ENCODE measurements at places on chromosomes 5 and 9.

DNA sequence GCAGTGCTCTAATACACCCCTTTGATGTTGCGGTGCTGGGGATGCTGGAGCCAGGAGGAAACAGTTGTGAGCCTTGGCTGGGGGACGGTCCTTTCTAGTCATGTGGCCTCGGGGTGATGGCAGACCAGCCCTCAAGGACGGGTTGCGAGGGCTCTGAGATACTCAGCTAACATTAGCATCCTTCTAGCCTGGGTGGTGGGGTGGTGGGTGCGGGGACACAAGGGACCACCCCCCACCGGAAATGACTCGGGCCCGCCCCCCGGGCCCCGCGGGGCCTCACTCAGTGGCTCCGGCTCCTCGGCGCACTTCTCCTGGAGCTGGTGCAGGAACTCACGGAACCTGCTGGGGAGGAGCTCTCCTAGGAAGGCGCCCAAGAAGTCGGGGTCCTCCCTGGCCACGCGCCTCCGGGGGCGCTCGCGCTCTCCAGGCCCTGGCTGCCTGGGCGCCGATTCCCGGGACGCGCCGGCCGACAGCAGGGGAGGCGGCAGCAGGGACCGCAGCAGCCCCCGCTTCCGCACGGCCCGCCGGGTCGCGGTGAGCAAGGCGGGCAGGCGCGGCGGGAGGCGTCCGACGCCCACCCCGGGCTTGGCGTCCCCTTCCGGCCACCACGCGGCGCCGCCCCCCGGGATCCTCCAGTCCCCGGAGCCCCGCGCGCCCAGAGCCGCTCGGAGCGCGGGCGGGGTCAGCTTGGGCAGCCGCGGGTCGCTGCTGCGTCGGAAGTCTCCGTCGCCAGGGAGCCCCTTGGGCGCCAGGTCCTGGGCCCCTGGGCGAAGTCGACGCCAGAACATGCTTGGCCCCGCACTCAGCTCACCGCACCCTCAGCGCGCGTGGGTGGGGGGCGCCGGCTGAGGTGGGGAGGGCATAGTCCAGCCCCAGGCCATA lies 873 bp downstream of the C9orf50 start:
- DNase-seq = no peak

DNA sequence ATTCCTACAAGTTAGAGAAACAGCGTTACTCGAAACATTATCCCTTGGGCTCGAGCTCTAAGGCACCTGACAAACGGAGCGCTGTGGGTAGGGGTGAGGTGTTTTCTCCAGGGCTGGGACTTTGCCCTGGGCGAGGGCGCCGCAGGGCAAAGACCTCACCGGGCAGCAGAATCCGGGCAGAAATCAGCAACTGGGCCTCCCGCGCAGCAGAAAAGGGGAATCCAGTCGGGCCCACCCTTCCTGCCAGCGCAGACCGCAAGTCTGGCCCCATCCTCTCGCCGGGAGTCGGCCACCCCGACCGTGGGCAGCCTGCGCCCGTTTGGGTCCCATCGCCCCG lies 430 bp upstream of the MSH3 start:
- DNase-seq = no peak

GRCh38 chr5:129161830-129162229 lies 67.3 kb downstream of the ISOC1 start:
- DNase-seq = no peak

- no peak for DNase-seq
Observed at GRCh38 chr5:100517301-100517974, 17.7 kb upstream of the FAM174A start.

GRCh38 chr9:124475158-124475867 lies 25.1 kb downstream of the ADGRD2 start:
- no peak for DNase-seq

DNA sequence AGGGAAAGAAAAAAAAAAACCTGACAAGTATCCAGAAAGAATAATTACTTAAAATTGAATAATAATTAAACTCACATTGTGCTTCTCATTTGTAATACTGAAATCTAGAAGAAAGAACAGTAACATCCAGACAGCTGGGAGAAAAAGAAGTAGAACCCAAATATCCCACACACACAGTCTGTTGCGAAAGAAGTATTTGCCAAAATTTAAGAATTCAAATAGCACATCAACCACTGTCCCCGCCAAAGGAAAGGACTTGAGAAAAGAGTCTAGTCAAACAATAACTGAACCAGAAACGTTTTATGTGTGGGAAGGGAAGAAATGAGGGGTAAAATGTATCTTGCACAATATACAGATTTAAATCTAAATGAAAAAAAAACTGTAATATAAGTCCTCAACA lies 202.8 kb downstream of the MLLT3 start:
- no peak for DNase-seq

GRCh38 chr9:121671612-121672155 lies 20.2 kb downstream of the DAB2IP start:
- peak; percentile 31 for DNase-seq

DNA sequence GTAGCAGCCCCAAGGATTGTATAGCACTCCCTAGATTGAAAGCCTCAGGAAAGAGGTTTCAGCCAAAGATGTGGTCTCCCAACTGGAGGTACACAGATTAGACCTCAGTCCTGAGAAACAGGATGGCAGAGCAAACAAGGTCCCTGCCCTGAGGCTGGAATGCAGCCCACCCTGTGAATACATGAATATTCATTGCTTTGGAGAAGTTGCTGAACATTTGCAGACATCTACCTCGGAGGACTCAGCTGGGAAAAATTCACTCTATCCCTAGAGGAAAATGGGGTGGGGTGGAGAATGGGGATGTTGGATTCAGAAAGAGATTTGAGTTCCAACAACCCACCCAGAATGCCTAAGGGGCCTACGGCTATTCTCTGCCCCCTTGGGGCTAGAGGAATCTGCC lies 129.4 kb downstream of the SLIT3 start:
- no peak for DNase-seq

- DNase-seq = no peak
Observed at GRCh38 chr5:6829150-6829784, 116.0 kb downstream of the TENT4A start.

DNA sequence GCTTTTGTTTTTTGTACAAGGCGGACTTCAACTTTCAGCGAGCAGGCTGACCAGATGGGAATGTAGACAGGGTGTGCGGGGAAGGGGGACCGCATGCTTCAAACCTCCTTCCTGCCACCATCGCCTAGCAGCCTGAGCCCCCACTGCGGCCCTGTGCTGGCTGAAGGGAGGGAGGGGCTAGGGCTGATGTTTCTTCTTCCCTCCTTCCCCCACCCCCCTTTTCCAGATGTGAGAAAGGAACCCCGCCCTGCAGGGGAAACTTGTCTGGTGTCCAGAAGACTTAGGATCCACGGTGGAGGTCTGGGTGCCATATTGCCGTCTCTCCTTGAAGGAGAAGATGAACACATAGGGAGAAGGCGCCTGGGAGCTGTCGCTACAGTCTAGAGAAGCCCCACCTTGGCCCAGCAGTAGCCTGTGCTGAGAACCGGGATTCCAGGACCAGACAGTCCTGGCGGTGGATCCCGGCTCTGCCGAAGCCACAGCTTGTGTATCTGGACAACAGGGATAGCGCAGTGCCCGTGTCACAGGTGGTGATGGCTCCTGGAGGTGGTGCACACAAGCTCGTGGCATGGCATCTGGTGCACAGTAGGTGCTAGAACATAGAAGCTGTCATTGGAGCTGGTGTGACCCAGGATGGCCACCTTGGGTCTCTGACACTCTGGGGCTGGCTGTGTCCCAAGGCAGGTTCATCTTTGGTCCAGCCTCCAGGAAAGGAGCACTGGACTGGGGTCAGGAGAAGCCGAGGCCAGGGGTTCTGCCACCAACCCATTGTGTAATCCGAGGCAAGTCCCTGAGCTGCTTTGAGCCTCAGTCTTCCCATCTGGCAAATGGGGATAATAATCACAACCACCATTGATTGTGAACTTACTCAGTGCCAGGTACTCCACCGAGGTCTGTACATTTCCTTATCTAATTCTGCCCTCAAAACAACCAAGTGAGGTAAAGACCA lies 205.6 kb downstream of the C9orf50 start:
- peak; percentile 31 for DNase-seq

- DNase-seq = no peak
Observed at GRCh38 chr5:98217138-98217537, 556.3 kb upstream of the RGMB start.

GRCh38 chr5:110852053-110852452 lies 113.2 kb downstream of the SLC25A46 start:
- no peak for DNase-seq

DNA sequence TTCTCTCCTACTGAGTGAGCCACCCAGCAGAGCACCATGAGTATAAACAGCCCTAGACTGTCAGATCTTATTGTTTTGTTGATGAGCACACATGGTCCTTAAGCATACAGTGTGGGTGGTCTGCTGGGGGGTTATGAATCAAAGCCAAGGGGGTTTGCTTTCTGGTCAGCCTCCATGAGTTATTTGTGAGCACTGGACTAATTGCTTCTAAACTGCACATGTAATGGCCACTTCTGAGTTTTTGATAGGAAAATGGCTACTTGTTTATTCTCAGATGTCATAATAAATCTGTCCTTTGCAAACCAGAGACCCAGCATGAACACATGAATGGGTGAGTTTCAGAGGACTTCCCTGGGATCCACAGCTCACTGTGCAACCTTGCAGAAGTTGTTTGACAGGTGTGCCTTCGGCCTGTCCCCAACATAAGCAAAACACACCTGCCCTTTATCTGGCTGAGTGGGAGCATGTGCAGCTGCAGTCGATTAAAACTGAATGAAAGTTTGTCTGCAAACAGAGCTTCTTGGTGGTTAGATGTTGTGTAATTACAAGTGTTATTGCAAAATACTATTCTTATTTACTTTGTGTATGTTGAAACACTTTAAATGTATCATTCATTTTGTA lies 35.9 kb downstream of the MAMDC2 start:
- DNase-seq = no peak

DNA sequence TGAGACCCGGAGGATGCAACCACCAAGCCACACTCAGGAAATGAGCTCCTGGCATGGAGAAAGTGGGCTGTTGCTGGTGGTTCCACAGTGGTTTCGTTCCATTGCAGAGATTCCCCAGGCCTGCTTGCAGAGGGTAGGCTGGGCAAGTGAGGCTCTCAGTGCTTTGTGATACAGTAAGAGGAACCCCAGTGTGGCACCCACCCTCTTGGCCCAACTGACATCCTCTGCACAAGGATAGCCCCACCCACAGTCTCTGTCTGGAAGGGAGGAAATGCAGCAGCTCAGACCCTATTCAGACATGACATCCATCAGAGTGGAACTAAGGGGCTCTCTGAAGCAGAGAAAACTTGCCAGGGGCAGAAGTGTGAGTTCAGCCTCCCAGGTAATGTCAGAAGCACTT lies 69.6 kb upstream of the FSTL4 start:
- DNase-seq = no peak

DNA sequence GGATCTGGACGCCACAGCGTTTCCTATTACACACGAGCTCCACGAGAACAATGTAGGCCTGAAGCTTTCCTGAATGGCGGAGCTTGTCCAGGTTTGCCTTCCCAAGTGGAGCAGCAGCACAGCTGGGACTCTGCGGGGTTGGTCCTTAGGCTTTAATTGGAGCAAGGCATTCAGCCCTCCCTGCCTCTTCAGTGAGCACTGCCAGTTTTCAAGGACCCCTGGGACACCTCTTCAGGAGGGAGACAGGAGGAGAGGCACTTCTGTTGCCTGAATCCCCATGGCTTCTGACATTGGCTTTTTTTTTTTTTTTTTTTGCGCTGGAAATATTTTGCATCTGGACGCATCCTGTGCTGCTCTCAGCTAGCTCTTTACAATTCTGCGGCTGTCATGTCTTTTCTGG lies 179.4 kb downstream of the SEMA6A start:
- DNase-seq = no peak

DNA sequence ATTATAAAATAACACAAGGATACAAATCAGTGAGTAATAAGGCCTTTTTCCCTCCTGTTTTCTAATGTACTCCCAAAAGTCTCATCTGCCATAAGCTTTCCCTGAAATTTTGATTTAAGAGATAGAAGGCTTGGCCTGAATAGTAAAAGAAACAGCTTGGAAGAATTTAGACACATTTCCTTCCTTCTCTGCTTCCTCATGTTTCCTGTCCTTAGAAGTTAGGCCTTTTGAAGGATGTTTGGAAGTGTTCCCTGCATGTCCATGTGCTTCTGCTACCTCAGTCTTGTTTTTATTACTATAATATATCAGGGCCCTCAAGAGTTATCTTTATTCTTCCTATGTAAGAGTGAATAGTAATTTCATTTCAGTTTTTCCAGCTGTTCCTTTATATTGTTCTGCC lies 242.7 kb downstream of the DEPDC1B start:
- no peak for DNase-seq

DNA sequence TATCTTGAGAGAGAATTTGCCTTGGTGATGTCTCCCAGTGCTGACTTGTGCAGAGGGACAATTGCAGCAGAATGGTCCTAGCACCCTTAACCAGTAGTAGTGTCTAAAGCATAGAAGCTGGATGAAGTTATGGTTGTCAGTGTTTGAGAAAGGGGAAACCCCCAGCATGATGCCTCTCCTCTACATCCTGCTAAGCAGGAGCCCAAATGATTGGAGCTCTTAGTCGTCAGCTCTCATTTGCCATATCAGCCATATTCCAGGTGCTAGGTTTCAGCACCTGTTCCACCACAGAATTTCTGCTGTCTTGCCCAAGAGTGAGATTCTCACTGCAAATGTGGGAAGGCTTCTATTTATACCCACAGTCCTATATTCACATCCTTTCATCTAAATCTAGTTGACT lies 43.7 kb upstream of the RFX3 start:
- no peak for DNase-seq

- DNase-seq = no peak
Observed at GRCh38 chr5:24472518-24472917, 172.3 kb downstream of the CDH10 start.

GRCh38 chr9:112401175-112401815 lies 21.4 kb downstream of the HSDL2 start:
- DNase-seq = no peak

GRCh38 chr9:127917603-127918002 lies 762 bp upstream of the ST6GALNAC4 start:
- DNase-seq = no peak

DNA sequence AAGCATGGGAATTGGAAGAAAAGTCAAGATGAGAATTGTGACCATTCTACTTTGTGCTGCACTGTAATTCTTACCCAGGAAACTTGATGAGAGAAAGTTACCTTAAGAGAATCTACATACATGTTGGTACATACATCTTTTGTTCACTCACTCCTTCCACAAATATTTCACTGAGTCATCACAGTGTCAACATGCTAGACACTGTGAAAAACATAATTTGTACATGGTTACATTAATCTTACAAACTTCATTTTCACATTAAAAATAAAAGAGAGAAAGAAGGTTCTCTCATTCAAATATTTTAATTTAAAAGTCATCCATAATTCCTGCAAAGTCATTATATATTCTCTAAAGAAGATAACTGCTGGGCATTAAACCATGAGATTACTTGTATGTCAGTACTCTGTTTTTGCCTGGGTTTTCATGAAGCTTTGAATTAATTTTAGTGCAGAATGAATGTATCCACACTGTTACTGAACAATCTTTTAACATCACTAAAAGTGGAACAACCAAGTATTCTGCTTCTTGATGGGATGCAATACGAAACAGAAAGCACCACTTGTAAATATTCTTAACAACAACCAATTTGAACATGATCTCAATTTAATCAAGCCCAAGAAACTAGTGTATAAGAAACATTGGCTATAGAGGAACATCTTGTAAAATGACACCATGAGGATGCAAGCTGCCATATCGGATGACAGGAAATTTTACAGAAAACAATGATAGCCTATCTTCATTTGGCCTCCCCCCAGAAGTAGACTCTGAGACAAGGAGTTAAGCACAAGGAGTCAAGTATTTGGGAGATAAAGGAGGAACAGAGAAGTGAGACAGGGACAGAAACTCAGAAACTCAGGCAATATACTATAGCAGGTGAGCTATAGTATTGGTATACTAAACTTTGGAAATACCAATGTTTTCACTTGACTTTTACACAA lies 28.4 kb downstream of the ERP44 start:
- DNase-seq = no peak

GRCh38 chr5:122078116-122079110 lies at the start of gene LOX:
Gene LOX, minus strand, starts transcription at chr5:122078259. Its CDS starts 274 bp downstream, at chr5:122077985.
- DNase-seq = peak; percentile 100

Data from fibroblast of upper back skin (primary cell).